Hematopoietic multipotent progenitor cell treated with erythropoietin and hydrocortisone succinate and interleukin-3 and kit ligand, for 4 days (in vitro differentiated cells): ENCODE measurements at places on chromosomes 4 and X.
A peak's percentile ranks its signal among the peaks of the same experiment; 100 is the strongest.

GRCh38 chr4:152328582-152328981 is 207.3 kb downstream of the FBXW7 start:
- no peak for DNase-seq

DNA sequence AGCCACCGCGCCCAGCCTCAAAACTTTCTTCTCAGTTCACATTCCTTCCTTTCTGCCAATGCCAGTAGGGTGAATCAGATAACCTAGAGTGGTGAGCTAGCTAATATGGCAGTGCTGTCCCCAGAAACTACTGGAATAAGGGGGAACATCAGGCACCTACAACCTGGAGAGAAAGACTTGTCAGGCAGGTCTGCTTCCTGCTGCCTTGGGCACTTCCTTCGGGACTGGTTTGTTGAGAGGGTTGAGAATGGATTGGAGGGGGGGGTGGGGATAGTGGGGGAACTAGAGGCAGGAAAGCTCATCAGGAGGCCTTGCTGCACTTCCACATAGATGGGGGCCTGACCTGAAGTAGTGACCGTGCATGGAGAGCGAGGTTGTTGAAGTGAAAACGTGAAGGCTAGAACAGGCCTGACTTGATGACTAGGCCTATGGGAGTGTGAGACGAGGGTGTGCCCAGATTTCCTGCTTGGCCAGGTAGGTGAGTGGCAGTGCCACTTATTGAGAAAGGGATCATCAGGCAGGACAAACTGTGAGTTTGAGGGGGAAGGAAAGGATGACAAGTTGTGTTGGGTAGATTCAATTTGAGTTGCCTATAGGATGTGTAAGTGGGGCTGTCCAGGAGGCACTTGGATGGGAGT is 33.4 kb downstream of the SLC25A5 start:
- no peak for DNase-seq

- DNase-seq = no peak
Observed at GRCh38 chr4:110172972-110173371, 25.4 kb downstream of the ELOVL6 start.

DNA sequence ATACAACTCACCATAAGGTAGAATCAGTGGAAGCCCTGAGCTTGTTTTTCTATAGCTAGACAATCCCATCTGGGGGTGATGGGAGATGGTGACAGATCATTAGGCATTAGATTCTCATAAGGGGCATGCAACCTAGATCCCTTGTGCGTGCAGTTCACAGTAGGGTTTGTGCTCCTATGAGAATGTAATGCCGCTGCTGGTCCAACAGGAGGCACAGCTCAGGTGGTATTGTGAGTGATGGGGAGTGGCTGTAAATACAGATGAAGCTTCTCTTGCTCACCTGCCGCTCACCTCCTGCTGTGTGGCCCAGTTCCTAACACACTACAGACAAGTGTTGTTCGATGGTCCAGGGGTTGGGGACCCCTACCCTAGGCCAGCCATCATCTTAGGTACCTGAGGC is 5.9 kb upstream of the GATB start:
- no peak for DNase-seq

DNA sequence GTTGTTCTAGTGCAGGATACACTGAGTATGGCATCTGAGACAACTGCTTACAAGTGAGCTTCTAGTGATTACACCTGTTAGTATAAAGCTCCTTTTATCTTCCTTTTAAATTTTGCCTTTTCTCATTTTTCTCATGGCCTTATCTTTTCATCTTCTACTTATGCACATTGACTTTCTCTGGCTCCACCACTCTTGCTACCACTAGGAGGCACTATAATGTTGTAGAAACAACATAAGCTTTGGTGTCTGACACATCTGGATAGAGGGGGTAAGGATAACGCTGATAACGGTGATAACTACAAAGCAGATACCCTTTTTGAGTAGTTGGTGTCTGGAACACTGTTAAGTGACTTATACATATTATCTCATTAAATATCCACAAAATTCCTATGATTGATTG is 187.4 kb upstream of the TEX13C start:
- peak; percentile 60 for DNase-seq

DNA sequence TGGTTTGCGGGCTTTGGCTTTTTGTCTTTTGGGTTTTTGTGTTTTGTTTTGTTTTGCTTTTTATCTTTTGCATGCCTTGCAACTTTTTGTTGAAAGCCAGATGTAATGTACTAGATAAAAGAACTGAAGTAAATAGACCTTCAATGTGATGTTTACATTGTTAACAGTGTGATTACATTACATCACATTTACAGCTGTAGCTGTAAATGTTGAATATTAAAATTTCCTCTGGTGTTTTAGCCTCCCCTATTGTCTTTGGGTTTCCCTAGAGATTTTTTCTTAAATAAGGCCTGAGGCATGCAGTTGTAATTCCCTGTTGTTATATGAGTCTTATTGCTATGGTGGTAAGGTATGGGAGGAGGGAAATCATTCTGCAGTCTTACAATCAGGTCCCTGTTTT is 275.0 kb downstream of the PARM1 start:
- DNase-seq = no peak

- DNase-seq = no peak
Observed at GRCh38 chrX:99901091-99901490, 509.0 kb downstream of the PCDH19 start.
